ENCODE measurements at places on chromosomes 4 and X.

DNA sequence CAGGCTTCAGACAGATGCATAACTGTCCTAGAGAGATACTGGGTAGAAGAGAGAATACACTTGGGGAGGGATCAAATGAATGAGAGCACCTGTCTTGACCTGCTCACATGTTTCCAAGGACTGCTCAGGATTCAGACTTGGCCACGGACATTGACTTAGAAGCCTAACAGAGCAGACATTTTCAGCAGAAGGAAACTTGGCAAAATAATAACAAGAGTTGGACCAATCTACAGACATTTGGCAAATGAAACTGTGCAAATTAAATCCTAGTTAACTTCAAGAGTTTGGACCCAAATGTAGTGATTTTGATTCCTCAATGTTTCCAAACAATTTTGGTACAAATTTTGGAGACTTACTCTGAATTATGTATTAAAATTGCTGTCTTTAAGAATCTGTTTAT lies 223.9 kb downstream of the CAMK2D start:
- DNase-seq = no peak

GRCh38 chr4:188550296-188550695 lies 411.1 kb downstream of the TRIML1 start:
- no peak for DNase-seq

DNA sequence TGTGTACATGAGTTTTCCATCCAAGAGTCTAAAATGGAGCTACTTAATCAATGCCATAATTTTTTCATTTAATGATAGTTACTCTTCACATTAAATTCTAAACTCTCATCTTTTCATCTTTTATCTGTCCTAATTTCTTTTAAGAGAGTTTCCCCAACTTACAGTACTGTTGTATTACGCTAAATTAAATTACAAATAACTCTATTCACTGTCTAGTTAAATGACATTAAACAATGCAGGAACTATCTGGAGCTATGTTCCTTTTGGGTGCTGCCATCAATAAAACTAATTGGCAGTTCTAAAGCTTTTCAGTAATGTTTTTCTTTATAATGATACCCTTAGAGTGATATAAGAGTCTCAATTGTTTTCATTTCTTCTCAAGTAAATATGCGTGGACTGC lies 227.6 kb downstream of the ANKRD50 start:
- no peak for DNase-seq

DNA sequence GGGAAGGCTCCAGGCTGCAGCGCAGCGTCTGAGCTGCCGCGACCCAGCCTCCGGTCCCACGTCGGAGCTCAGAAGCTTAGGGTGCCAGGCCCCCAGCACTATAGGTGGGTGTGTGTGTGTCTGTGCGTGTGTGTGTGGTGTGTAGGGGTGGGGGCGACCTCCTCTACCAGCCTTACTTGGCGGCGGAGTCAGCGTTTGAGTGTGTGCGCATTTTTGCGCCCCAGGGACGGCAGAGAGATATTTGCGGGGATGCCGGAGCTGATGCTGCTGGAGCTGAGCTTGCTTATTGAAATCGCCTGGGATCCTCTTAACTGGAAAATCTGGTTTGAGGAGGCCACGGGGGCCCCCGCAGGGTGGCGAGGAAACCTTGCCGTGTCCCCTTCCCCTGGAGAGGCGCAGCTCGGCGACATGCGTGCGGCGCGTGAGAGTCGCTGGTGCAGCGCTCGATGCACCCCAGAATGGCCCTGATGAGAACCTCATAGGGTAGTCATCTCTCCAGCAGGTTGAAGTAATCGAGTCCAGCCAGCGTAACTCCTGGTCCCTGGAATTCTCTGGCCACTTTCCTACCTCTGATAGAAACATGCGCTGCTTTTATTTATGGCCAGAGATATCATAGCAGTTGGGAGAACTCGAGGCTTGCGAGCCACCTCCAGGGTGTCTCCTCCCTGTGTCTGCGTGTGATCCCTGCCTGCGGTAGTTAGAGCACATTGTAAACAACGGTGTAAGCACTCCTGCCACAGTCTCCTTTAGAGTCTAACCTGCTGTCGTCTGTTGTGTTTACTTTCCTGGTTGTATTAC lies 2.7 kb downstream of the ADGRL3 start:
- no peak for DNase-seq
